ENCODE measurements at places on chromosomes 13 and 19.

GRCh38 chr13:102395174-102395573 is 6.7 kb downstream of the FGF14 start:
- no peak for DNase-seq

DNA sequence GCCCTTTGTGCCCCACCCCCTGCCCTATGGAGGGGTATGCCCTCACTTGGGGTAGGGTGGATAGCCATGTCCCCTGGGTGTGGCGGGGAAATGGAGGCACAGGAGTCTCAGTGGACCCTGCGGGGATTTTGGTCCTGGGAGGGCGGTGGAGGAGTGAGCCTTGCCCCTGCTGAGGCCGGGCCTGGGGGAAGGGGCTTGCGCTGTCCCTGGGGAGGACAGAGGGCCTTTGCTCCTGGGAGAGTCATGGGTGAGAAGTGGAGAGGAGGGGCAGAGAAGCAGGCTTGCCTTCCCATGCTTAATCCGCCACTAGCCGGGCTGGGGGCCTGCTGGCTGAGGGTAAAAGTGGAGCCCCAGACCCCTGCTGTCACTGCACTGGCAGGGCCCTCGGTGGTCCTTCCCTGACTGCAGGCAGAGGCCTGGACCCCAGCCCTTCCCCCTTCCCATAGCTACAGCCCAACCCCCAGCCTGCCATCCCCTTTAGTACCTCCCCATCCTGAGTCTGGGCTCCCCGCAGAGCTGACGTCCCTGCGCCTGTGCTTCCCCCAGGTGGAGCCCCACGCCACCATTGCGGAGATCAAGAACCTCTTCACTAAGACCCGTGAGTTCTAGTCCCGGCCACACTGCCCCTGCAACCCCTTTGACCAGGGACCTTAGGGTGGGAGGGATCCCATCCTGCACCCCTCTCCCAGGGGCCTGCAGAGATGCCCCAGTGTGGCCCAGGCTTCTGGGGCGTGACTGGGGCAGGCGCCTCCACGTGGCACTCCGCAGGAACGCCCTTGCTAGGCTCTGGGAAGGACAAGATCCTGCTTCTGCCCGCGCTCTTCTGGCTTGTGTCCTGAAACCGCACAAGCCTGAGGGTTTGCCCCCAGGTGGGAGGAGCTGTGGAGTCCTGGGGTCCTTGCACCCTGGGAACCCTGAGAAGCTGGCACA is 8.9 kb downstream of the NDUFB7 start:
- no peak for DNase-seq

- DNase-seq = no peak
Measured at GRCh38 chr13:30746791-30747190, 11.4 kb downstream of the ALOX5AP start.

DNA sequence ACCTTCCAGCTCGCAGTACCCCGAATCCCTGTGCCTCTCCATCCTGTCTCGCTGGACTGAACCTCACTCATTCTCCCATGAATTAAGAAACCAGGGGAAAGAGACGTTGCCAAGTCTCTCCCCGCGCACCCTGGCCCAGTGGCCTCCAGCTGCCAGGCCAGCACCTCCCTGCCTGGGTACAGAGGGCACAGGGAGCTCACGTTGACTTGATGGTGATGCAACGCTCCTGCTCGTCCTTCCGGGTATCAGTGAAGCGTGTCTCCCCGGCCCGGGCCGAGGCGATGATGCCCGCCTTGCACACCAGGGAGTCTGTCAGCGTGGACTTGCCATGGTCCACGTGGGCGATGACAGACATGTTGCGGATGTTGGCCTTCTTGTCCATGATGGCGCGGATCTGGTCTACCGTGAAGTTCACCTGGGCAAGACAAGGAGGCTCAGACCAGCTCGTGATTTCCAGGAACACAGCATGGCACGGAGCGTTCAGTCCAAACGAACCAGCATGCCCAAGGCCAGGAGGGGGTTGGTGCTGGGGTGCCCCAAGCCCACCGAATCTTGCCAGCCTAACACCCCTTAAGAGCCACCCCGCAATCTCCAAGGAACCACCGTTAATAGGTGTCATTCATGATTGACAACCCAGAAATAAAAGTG is 1.2 kb downstream of the EEF2 start:
- no peak for DNase-seq

DNA sequence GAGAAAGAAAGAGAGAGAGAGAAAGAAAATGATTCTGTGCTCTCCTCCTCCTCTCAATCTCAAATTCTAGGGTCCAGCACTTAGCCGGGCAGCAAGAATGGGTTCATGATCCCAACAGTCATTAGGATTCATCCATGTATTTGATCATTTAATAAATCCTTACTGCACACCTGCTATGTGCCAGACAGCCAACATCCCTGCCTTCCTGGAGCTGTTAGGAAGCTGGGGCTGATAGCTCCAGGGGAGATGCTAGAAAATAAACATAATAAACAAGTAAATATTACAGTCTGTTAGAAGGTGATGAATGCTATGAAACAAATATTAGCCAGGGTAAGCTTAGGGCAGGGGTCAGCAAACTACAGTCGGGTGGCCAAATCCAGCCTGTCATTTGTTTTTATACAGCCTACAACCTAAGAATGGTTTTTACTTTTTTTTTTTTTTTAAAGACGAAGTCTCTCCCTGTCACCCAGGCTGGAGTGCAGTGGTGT is 9.9 kb upstream of the ACP7 start:
- DNase-seq = no peak

DNA sequence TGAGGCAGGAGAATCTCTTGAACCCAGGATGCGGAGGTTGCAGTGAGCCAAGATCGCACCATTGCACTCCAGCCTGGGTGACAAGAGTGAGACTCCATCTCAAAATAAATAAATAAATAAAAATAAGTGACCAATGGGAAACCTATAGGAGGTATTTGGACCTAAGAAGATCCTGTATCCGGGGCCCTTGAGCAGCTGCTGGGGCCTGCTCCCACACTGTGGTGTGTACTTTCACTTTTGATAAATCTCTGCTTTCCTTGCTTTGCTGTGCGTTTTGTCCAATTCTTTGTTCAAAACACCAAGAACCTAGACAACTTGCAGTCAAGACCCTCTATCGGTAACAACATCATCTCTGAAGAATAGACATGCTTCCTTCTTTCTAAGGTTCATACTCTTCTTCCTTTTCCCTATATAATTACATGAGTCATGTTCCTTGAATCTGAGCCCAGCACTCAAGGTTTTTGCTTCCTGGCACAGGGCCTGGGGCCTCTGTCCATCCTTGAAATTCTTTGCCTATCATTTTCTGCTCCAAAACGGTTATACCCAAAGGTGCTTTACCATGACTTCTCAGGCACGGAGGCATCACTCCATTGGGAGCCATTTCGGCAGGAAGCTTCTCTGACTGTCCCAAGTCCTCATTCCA is 14.2 kb upstream of the PNMA8C start:
- no peak for DNase-seq

All from left renal cortex interstitium (tissue), 4 donors.